MCF 10A (cell line): ENCODE measurements at places on chromosomes 1 and 21. TPM values are rescaled to one million over a fixed set of nuclear protein-coding genes. Genes with fewer than 3 reads are reported as not detected.
A peak's percentile ranks its signal among the peaks of the same experiment; 100 is the strongest.

- peaks cover 95% of the 10 kb centered on the region for H3K27me3 ChIP-seq
- no peaks in the 10 kb centered on the region for H3K36me3 ChIP-seq
- H3K4me3 ChIP-seq: no peak overlapping the region
- no peaks in the 10 kb centered on the region for H3K4me1 ChIP-seq
- H3K27ac ChIP-seq: no peak overlapping the region
These were observed 107.1 kb upstream of the PAXBP1 start for GRCh38 chr21:32878661-32879060.

GRCh38 chr1:57003398-57004139, 37.8 kb upstream of the C8B start:
- peaks cover 12% of the 10 kb centered on the region for H3K27me3 ChIP-seq
- no peak overlapping the region for H3K27ac ChIP-seq
- H3K4me1 ChIP-seq: no peaks in the 10 kb centered on the region
- no peaks in the 10 kb centered on the region for H3K36me3 ChIP-seq

GRCh38 chr1:182159443-182159842, 97.9 kb upstream of the ZNF648 start:
- no peaks in the 10 kb centered on the region for H3K4me1 ChIP-seq
- H3K36me3 ChIP-seq: no peaks in the 10 kb centered on the region
- no peaks in the 10 kb centered on the region for H3K27me3 ChIP-seq
- no peak overlapping the region for H3K27ac ChIP-seq
- H3K4me3 ChIP-seq: no peak overlapping the region
- DNase-seq: no peak

DNA sequence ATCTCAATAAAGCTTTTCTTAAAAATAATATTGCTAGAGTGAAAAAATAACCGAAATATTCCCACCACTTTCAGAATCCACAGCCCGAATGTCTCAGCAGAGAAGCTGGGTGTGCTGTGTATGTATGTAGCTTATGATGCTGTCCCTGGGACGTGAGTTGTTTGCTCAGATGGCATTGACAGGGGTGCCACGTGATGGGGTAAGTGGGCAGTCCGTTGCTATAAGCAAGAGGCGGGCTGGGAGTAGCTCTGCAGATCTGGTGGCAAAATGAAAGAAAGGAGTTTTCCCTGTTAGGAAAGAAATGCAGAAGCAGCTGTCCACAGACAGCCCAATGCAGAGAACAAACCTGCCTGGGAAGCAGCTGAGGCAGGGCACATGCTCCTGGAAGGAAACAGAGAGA, 3.8 kb upstream of the FAM20B start:
- no peak overlapping the region for H3K4me3 ChIP-seq
- DNase-seq: no peak
- H3K36me3 ChIP-seq: no peaks in the 10 kb centered on the region
- H3K27me3 ChIP-seq: no peaks in the 10 kb centered on the region

DNA sequence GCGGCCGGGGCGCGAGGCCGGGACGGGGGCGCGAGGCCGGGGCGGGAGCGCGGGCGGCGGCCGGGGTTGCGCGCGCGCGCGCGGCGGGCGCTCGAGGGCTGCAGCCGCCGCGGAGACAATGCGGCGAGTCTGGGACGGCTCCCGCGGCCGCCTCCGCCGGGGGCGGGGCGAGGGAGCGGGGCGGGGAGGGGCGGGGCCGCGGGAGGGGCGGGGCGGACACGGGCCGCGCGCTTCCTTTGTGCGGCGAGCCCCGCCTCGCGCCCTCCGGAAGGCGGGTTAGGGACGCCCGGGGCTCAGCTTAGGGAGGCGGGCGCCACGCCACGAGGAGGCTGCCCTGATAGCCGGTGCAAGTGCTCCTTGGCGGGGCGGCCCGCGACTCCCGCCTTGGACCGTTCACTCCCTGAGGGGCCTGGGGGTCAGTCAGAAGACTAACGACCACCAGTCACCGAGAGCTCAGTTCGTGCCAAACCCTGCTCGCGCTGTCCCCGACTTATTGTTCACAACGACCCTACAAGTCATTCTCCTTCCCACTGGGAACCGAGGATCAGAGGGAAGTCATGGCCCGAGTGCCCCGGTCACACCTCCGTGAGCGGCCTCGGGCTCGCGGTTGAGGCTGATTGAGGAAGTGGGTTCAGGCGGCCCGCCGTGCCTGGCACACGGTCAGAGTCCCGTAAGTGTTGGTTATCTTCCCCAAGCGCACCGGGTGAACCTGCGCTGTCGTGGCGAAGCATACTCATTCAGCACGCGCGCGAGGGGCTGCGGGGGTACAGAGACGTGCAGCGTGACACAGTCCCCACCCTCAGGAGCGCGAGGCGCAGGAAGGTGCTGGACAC, 29.1 kb upstream of the A3GALT2 start:
- H3K4me3 ChIP-seq: peak overlapping the region; percentile 87
- no peaks in the 10 kb centered on the region for H3K27me3 ChIP-seq
- H3K36me3 ChIP-seq: peaks cover 30% of the 10 kb centered on the region

- H3K4me1 ChIP-seq: peaks cover 19% of the 10 kb centered on the region
- H3K4me3 ChIP-seq: no peak overlapping the region
- no peak for DNase-seq
- H3K36me3 ChIP-seq: no peaks in the 10 kb centered on the region
- no peak overlapping the region for H3K27ac ChIP-seq
These were observed 18.7 kb upstream of the POFUT2 start for GRCh38 chr21:45306453-45306831.

Gene ERICH3
- not detected in 2 replicates for total RNA-seq

- H3K4me3 ChIP-seq: no peak overlapping the region
- H3K27ac ChIP-seq: no peak overlapping the region
- H3K27me3 ChIP-seq: no peaks in the 10 kb centered on the region
- H3K36me3 ChIP-seq: no peaks in the 10 kb centered on the region
- H3K4me1 ChIP-seq: peaks cover 6% of the 10 kb centered on the region
- DNase-seq: peak; percentile 90
These were observed 10.2 kb downstream of the BMP8A start for GRCh38 chr1:39501666-39502065.

- no peak for DNase-seq
- H3K27ac ChIP-seq: no peak overlapping the region
- H3K36me3 ChIP-seq: no peaks in the 10 kb centered on the region
- H3K4me3 ChIP-seq: no peak overlapping the region
These were observed 43.4 kb downstream of the HSD3B1 start for GRCh38 chr1:119550381-119550780.

DNA sequence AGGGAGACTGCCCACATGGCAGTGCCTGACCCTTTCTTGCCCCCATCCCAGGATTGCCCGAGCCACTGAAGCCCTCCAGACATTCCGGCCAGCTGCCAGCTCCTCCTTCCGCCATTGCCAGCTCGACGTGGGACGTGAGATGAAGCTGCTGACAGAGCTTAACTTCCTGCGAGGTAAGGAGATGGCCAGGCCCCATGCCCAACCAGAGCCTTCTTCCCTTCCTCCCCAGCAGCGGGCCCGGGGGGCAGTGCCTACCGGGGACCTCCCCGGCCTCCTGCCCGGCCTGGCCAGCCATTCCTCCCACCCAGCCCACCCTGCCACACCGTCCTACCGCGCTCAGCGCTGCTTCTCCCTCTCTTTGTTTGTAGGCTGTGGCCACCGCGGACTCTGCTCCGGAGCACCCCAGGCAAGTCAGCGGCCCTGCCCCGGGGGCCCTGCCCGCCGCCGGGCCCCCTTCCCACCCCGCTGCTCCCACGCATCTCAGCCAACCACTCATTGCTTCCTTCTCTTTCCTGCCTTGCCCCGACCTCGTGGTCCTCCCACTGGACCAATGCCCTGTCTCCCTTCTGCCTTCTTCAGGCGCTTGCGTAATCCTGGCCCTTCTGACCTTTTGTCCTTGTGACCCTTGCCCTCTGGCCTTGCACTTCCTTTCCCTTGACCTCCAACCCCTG, 4.9 kb downstream of the TRIM46 start:
- H3K27me3 ChIP-seq: no peaks in the 10 kb centered on the region
- DNase-seq: no peak
- no peak overlapping the region for H3K27ac ChIP-seq
